ENCODE measurements at places on chromosomes 16 and 17.

- DNase-seq = no peak
Observed at GRCh38 chr17:34913001-34913400, 48.3 kb downstream of the CCT6B start.

GRCh38 chr17:67007266-67007665 is 37.1 kb upstream of the CACNG1 start:
- no peak for DNase-seq

DNA sequence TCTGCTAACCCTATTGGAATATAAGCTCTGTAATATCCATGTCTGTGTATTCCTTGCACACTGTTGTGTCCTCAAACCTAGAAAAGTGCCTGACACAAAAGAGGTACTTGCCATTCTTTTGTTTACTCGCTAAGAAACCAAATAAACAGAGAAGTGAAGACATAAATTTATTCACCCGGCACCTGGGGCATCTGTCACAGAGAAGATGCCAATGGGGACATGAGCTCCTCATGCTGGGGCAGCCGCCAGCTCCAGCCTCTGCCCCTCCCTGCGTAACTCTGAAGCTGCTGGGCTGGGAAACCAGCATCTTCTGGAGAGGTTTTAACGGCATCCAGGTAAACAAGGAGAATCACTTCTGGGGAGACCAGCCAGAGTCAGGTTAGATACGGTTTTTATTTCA is 15.1 kb upstream of the CDRT4 start:
- no peak for DNase-seq

DNA sequence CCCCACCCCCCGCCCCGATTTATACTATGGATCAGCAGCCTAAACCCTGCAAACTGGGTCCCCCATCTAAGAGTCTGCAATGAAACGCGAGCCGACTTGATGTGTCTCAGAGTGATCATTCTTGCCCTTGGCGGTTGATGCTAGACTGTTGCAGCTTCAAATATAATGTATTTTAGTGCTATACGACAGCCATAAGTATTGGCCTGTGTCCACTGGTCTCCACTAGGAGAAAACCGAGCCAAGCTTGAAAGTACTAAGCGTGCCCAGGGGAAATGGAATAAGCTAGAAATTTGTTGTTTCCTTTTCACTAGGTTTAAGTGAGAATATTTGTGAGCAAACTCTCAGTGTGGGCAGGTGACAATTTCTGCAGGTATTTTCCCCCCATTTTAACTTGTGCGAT is 711.2 kb downstream of the MAF start:
- no peak for DNase-seq

GRCh38 chr17:15397620-15398019 is 56.2 kb upstream of the TEKT3 start:
- DNase-seq = no peak

- no peak for DNase-seq
Observed at GRCh38 chr16:81189100-81189664, 49.3 kb upstream of the BCO1 start.

- DNase-seq = peak; percentile 90
Observed at GRCh38 chr17:31394544-31394943, 3.1 kb downstream of the RAB11FIP4 start.

DNA sequence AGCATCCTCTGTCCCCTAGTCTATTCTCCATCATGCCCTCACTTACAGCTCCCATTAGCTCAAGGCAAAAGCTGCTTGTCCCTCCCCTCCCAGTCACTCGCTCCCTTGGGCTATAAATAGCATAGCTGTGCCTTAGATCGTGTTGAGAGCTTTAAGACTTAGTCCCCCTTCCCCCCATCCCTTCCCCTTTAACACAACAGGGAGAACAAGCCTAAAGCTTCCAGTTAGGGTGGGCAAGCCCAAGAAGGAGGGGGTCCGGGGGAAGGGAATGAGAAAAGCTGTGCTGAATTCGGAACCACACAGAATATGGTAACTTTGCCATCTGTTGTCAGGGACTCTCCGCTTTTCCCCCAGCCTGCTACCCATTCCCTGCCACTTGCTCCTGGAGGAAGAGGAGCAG is 4.9 kb upstream of the HIGD1B start:
- DNase-seq = peak; percentile 61

GRCh38 chr17:67027031-67027628 is 17.2 kb upstream of the CACNG1 start:
- no peak for DNase-seq

DNA sequence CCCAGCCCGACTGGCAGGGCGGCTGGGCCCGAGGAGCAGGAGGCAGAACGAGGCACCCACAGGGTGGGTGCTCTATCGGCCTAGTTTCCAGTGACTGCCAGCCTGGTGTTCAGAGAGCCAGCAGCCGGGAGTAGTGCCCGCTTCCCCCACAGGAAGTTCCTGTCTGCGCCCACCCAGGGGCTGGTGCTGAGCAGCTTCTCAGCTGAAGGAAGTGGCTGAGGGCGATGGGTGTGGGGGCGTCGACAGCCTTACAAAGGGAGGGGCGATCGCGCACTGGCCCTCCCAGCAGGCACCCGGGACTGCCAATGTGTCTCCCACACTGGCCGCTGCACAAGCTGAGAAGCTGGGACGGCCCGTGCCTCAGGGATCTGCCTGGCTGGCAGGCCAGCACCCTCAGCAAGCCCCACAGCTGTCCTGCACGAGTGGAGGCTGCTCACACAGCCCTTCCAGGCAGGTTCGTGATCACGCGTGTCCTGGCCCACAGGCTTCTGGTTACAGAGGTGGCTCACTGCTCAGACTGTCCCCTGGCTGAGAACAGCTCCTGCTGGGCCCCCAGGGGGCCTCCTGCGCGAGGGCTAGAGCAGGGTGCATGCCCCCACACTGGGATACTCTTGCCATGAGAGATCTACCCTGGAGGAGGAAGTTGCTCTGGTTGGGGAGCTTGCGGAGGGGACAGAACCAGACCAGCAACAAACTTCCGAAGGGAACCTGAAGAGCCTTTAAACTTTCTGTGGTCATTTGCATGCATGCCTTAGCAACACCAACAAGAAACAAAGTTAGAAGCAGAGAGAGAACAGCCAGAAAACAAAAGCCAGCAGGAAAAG is 2.5 kb downstream of the RNF166 start:
- no peak for DNase-seq

DNA sequence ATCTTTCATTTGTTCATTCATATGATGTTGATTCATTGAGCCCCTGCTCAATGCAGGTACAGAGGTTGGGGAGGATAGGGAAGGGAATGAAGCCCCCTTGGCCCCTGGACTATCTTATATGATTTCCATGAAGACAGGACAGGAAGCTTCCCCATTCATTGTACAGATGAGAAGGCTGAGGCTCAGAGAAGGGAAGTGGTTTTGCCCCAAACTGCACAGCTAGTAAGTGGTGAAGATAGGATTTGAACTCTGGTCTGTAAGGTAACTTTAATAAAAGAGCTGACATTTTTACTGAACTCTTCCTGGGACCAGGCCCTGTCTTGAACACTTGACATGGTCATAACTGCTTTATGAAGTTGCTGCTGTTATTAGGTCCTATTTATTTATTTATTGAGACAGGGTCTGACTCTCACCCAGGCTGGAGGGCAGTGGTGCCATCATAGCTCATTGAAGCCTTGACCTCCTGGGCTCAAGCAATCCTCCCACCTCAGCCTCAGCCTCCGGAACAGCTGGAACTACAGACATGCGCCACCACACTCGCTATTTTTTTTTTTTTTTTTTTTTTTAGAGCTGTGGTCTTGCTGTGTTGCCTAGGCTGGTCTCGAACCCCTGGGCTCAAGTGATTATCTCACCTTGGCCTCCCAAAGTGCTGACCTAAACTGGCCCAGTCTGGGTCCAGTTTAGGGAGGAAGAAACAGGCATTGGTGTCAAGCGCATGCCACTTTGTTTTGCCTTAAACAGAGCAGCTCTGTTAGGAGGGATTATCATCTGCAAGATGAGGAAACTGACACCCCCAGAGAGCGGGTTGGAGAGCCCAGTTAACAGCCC is 5.0 kb downstream of the CTF1 start:
- DNase-seq = no peak

- DNase-seq = peak; percentile 61
Observed at GRCh38 chr16:66844009-66844341, 239 bp upstream of the CA7 start.

DNA sequence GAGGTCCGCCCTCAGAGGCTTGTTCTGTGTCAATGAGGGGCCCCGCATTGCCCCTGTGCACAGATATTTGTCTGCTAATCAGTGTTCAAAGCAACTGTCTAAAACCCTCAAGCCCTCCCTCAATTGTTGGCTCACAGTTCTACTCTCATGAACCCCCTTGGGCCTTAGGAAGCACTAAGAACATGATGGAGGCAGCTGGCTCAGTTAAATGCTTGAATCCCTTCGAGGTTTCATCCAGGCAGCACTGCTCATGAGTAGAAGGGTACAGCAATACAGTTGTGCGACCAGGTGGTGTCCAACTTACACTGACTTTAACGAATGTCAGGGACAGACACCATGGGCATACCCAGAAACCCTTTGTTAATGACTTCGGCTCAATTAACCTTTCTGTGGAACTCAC is 89.2 kb upstream of the WSCD1 start:
- no peak for DNase-seq

DNA sequence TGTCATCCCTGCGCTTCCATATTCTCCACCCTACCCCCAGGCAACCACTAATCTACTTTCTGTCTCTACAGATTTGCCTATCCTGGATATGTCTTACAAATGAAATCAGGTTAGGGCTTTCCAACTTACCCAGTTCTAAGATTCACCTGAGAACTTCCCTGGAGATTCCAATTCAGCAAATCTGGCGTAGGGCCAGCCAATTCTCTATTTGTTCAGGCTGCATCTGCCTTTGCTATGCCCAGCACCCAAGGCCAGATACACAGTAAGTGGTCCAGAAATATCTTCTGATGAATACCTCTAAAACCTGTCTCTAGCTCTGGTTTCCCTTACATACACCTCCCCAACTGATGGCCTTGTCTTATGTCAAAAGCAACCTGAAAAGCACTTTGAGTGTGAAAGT is 10.4 kb upstream of the CTCF start:
- DNase-seq = no peak

DNA sequence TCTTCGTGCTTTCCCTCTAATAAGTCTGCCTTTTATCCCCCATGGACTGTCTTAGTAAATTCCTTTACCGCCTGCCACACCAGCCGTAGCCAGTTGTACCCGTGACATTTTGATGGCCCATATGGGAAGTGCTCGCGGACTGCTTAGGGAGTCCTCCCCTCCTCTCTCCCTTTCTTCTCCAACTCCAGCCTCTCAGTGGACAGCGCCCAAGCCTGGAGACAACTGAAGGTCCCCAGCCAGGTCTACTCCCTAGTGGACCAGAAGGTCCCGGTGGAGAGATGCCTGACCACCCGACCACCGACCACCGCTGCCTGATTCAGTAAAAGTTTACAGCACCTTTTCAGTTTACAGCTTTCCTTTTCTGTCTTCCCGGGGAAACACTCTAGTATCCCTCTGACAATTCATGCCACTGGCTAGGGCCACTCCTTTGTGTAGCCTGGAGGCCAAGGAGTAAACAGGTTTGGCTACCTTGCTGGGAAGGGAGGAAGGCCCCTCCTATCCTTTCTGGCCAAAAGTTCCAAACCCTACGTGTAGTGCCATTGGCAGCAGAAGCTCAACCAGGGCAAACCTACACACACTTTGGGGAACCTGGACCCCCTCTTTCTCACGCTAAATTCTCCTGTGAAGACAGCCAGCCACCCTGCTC is 18.0 kb downstream of the CTRB2 start:
- DNase-seq = no peak

DNA sequence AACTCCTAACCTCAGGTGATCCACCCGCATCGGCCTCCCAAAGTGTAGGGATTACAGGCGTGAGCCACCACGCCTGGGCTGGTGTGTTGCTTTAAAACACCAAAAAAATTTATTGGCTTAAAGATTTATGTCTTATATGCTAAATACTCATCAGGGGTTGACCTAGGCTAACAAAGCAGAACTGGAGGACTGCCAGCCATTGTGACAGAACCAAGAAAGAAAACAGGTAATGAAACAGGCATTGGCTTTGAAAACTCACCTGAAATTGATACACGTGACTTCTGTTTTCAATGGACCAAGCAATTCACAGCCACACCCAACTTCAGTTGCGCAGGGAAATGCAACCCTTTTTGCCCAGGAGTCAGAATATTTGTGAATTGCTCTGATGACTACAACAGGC is 4.9 kb upstream of the PHAF1 start:
- DNase-seq = no peak

DNA sequence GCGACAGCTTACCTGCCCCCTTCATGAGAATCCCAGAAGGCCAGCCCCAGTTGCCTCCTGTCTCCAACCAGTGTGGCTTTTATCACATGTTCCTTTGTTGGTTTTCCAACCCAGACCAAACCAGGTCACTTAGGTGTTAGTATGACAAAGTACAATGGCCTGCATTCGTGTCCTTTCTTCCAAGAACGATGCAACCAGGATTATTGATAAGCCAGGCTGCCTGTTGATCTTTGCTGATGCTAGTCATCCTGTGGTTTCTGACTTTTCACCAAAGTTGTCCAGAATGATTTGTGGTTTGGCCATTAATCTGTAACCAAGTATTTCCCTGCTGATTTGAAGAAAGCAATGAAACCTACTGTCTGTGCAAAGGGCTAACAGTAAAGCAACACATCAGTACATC is 191.4 kb downstream of the CYLD start:
- no peak for DNase-seq

GRCh38 chr16:1310832-1311200 is 1.4 kb downstream of the UBE2I start:
- DNase-seq = peak; percentile 61

Measured in neural progenitor cell (in vitro differentiated cells).